Activated CD8-positive, alpha-beta memory T cell treated with anti-CD3 and anti-CD28 coated beads for 4 hours (primary cell): ENCODE measurements at places on chromosomes 6 and 20.

GRCh38 chr20:19321176-19321575, 108.7 kb downstream of the SLC24A3 start:
- DNase-seq = no peak

DNA sequence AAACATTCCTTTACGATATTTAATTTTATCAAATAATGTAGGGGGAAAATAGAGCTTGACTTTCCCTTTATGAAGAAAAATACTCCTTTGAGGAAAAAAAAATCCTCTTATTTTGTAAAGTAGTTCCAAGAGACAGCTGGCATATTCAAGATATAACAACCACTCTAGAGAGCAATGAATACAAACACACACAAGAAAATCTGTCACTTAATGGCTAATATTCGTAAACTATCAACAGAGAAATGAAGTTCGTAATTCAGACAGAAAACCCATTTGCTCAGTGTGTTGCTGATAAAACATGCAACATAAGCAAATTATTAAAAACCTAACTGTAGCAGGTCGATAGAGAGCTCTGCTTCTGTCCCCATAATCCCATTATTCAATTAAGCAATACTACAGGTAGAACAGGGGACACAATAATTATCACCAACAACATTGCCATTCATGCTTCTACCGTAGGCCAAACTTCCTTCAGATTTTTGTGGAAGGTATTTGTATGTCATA, 714.4 kb upstream of the MARCKS start:
- DNase-seq = no peak

DNA sequence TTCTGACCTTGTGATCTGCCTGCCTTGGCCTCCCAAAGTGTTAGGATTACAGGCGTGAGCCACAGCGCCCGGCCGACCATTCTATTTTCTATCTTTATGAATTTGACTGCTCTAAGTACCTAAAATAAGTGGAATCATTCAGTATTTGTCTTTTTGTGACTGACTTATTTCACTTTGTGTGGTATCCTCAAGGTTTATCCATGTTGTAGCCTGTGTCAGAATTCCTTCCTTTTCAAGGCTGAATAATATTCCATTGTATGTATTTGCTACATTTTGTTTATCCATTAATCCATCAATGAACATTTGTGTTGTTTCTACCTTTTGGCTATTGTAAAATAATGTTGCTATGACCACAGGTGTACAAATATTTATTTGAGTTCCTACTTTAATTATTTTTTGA, 4.9 kb upstream of the TJAP1 start:
- DNase-seq = no peak

GRCh38 chr6:112193117-112193516, 61.2 kb downstream of the LAMA4 start:
- DNase-seq = no peak

GRCh38 chr20:49981218-49982071, 1.3 kb upstream of the SNAI1 start:
- no peak for DNase-seq

- no peak for DNase-seq
Measured at GRCh38 chr6:166490671-166491500, 95.6 kb downstream of the RAMACL start.

DNA sequence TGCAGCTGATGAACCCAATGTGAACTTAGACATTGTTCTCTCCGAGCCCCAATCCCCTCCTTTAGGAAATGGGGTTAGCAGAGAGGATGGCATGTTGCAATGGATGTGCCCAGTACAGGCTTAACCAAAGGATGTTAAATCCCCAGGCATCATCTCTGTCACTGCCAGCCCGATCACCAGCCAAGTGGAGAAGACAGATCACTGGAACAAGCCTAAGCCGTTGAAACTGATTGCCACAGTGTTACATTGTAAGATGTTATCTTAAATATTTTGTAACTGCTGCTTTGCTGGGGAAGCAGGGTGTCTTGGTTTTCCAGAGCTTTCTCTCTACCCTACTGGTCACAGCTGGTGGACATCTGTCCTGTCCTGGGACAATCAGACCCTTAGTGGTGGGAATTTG, 783.4 kb upstream of the CHD6 start:
- no peak for DNase-seq

GRCh38 chr20:8244637-8245036, 112.6 kb downstream of the PLCB1 start:
- DNase-seq = no peak

DNA sequence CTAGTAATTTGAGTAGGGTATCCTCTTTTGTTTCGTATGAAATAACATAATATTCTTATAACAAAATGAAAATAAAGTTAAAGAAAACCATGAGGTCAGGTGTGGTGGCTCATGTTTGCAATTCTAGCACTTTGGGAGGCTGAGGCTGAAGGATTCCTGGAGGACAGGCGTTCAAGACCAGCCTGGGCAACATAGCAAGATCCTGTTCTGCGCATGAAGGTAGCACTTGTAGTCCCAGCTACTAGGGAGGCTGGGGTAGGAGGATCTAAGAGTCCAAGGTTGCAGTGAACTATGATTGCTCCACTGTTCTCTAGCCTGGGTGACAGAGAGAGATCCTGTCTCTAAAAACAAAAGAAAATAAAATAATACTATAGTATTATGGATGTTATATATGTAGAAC, 145.6 kb downstream of the PDSS2 start:
- no peak for DNase-seq

DNA sequence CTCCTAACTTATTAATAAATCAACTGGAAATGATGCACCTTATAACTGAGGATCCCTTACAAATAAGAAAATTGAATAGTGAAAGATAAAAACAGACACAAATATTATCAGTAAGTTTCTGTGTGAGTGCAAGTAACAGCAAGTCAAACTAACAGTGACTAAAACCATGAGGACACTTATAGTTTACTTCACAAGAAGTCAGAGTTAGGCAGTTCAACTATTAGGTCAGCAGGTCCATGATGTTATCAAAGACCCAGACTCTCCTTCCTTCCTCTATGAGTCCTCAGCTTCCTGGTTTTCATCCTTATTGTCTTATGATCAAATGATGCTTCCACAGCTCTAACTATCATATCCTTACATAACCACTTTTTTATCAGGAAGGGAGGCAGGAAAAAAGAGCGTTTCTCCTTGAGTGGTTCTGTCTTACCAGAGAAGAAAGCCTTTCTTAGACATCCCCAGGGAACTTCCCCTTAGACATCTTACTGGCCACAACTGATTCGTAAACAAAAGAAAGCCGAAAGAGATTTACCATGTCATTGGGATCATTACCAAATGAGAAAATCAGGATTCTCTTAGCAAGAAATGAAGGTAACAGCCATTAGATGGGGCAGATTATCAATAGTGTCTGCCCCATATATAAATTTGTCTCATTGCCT, 114.3 kb upstream of the LRFN2 start:
- no peak for DNase-seq

- DNase-seq = no peak
Measured at GRCh38 chr20:31922181-31922580, 29.7 kb downstream of the PDRG1 start.

GRCh38 chr6:85321906-85322305, 128.0 kb upstream of the NT5E start:
- no peak for DNase-seq

- DNase-seq = no peak
Measured at GRCh38 chr6:31765910-31766794, 3.7 kb downstream of the SAPCD1 start.

- no peak for DNase-seq
Measured at GRCh38 chr6:16735014-16735413, 26.2 kb downstream of the ATXN1 start.

- no peak for DNase-seq
Measured at GRCh38 chr6:105487040-105487790, 84.3 kb upstream of the PREP start.

GRCh38 chr20:51154708-51155690, 132.1 kb upstream of the KCNG1 start:
- no peak for DNase-seq

DNA sequence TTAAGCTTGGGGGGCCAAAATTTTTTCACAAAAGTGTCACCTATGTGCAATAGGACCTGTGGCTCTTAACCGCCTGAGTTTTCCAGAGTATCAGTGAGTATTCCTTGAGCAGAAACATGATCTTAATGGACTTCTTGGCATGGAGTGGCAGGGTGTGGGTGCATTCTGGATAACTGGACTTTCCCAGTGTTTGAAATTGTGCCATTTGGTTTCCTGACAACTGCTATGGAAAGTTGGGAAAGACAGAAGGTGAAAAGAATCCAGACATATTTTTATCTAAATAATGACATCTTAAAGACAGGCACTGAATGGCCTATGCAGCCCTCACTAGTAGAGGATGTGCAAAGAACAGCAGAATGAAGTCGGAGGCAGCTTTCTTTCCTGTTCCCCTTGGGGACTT, 34.3 kb upstream of the ADTRP start:
- no peak for DNase-seq

DNA sequence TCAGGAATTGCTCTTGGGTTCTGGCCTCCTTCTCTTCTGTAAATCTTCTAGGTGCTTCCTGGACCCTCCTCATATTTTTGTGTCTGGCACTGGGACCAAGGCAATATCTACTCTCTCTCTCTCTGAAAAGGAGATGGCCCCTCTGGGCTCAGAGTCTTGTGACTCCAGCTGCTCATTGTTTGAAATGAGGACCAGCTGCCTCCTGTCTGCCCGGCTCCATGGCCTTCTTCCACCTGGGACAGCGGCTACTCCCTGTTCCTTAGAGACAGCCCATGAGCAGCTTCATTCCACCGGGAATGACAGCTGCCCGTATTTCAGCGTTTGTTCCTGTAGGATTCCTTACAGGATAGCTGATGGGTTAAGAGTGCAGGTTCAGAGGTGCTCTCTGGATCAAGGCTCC, 2.9 kb downstream of the TGM3 start:
- no peak for DNase-seq

DNA sequence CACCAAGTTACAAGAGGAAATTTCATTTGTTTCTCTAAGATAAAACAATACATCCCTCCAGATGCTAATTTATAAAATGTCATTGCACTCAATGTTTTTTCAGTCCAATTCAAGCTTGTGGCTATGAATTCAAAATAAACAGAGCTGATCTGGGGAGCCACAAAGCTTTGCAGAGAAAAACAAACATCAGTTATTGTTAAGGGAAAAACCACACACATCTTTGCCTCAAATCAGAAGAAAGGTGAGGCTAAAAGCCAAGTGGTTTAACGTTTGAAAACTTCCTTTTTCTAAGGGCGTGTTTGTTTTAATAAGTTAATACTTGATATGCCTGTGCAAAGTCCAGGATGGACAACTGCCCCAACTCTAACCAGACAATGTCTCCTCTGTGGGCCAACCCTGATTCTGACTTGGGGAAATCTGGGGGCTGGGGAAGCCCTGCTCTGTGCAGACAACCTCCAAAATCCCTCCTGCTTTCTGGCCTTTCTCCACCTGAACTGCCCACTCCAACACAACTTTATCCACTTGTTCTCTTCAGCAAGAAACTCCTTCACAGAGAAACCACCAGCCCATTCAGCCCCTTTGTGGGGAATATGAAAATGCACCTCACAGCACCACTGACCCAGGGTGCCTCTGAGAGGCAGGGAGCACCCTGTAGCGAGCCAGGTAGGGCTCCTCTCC, 44.6 kb upstream of the NT5E start:
- DNase-seq = no peak

DNA sequence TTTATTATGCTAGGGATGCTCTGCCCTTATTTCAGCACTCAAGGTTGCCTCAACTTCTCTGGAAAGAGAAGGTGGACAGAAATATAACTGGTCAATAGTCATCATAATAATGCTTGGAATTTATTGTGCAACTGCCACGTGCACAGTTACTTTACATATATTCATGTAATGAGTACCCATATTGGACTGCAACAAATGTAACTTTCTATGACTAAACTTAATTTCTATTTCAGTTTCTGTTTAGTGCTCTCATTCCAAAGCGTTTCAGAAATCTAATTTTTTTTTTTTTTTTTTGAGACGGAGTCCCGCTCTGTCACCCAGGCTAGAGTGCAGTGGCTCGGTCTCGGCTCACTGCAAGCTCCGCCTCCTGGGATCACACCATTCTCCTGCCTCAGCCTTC, 28.3 kb upstream of the CD83 start:
- no peak for DNase-seq

GRCh38 chr6:82273295-82273694, 25.8 kb upstream of the IBTK start:
- DNase-seq = no peak

DNA sequence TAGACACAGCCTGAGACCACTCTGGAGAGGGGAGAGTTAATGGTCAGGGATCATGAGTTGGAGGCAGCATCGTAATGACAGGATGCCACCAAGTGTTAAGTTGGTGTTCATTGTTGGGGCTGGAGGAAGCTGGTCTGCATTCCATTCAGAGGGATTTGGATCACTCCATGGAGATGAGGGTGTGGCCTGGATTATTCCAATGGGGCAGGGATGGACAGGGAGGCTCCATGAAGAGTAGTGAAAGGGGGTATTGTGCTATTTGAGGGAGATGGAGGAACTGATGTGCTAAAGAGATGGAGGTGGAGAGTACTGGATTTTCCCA, 1.1 kb downstream of the SAPCD1 start:
- no peak for DNase-seq

DNA sequence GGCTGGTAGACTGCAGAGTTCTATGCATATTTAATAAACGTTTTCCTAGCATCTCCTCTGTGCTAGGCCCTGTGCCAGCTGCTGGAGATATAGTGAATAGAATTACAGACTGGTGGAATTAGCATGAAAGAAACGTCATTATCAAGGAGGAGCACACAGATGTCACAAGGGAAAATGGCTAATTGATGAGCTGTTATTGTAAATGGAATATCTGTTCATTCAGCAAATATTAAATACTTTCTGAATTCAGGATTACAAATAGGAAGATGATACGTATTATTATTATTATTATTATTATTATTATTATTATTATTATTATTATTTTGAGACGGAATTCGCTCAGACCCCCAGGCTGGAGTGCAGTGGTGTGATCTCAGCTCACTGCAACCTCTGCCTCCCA, 1.2 kb downstream of the AAR2 start:
- DNase-seq = no peak

GRCh38 chr6:87340230-87340629, 4.4 kb upstream of the C6orf163 start:
- DNase-seq = no peak
